ENCODE measurements at places on chromosomes 6 and 20.

- DNase-seq, result peak; percentile 62
These were observed 295.4 kb downstream of the TFAP2C start for GRCh38 chr20:56924292-56925081.

GRCh38 chr6:147078602-147079001 lies 125.6 kb upstream of the STXBP5 start:
- no peak for DNase-seq

- DNase-seq, result no peak
These were observed 88.1 kb upstream of the IYD start for GRCh38 chr6:150280703-150281102.

DNA sequence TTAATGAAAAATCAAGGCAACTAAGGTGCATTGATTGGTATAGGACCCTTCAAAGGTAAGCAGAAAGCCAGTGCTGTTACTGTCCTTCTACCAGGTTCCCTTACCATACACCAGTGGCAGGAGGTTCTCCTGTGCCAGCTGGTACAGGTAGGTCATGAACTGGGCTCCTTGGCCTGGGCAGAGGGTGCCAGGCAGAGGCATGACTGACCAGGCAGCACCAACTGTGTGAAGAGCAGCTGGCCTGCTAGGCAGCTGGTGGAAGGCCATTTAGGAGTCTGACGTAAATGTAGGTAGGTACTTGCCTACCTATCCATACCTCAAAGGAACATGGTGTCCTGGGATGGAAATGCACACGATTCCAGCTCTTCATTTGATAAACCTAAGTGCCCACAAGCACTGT lies 23.3 kb downstream of the PCNA start:
- no peak for DNase-seq

DNA sequence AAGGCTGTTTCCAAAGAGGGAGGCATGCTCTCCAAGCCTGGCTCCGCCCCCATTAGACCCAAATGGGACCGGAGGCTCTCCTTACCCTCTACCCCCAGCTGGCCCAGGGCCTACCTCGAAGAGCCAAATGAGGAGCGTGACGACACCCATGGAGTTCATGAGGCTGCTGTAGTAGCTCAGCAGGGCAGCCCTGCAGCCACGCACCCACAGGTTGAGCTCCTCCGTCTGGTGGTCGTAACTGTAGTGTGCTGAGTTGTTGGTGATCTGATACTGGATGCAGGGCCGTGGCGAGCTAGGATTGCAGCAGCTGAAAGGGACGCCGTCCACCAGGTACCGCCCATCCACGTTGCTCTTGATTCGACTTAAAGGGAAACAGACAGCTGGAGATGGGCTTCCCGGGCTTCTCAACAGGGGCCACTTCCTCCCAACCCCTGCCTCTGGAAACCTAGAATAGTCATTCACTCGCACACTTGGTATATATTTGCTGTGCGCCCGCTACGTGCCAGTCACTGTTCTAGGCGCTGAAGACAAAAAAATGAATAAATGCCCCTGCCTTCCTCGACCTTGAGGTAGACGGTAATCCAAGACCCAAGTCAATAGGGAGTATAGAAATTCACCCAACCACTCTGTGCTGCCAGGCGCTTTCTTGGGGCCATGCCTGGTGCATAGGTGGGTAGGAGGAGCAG lies 18.0 kb downstream of the PRPH2 start:
- no peak for DNase-seq

DNA sequence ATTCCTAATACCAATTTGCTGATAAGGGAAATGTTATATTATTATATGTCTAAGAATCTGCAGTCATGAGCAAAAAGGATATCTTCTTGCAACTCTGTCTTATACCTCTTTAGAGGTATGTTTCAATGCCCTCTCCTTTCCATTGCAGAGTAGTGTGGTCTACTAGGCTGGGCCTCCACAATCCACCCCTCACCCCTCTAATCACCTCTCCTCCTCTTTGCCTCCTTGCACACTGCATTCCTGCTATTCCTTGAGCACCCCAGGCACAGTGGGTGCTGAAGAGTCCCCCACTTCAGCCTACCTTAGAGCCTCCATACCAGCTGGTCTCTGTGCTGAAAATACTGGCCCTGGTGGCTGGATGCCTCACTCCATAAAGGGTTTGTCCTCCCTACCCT lies 26.9 kb downstream of the ARMC2 start:
- DNase-seq, result no peak

GRCh38 chr6:29399525-29399924 lies 4.1 kb downstream of the OR12D2 start:
- no peak for DNase-seq

DNA sequence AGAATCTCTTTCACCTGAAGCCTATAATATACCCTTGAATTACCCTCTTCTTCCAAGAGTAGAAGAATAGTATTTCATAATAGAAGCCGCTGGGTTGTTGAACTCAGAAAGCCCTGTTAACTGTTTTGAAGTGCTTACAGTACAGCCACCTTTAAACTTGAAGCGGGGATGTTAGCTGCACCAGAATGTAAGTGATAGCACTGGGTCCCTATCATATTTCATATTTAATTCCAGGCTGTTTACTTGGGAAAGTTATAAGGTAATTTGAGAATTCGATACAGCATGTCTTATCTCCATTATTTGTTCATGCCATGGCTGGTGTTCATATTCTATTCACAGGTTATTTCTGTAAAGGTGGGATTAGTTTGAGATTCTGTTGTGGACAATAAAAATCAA lies 63.5 kb upstream of the VSTM2L start:
- DNase-seq, result no peak

DNA sequence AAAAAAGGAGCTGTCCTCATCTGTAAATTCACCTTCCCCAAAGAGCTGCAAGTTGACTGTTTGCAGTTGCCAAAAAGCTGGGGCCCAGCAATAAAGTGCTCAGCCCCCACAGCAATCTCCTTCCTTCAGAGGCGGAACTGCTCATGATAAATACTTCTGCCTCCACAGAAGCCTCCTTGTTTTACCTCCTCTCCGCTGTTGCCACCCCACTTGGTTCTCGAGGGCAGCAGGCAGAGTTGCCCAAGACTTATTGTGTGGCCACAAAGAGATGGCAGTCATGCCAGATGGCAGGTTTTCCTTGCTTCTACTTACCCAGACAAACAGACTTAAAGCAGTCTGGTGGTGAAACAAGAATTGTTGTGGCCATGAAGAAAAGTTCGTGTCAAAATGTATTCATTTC lies 66.3 kb downstream of the SLX4IP start:
- DNase-seq, result peak; percentile 63

- DNase-seq, result no peak
These were observed 90.7 kb upstream of the POPDC3 start for GRCh38 chr6:105270511-105270910.

- DNase-seq, result peak; percentile 18
These were observed 931 bp downstream of the UFL1 start for GRCh38 chr6:96522465-96523009.

GRCh38 chr6:156280065-156280464 lies 497.1 kb upstream of the ARID1B start:
- DNase-seq, result no peak

- no peak for DNase-seq
These were observed 16.8 kb downstream of the VEGFA start for GRCh38 chr6:43786664-43787329.

DNA sequence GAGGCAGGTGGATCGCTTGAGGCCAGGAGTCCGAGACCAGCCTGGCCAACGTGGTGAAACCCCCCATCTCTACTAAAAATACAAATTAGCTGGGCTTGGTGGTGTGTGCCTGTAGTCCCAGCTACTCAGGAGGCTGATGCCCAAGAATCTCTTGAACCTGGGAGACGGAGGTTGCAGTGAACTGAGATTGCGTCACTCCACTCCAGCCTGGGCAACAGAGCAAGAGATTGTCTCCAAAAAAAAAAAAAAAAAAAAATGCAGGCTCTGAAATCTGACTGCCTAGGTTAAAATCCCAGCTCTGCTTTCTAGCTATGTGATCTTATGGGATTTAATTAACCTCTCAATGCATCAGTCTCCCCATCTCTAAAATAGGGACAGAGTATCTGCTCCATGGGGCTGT lies 3.3 kb upstream of the TMEM217 start:
- no peak for DNase-seq

- peak; percentile 65 for DNase-seq
These were observed 68.6 kb upstream of the CCN6 start for GRCh38 chr6:111985202-111985731.

- no peak for DNase-seq
These were observed 61.4 kb downstream of the SLX4IP start for GRCh38 chr20:10496465-10496864.

DNA sequence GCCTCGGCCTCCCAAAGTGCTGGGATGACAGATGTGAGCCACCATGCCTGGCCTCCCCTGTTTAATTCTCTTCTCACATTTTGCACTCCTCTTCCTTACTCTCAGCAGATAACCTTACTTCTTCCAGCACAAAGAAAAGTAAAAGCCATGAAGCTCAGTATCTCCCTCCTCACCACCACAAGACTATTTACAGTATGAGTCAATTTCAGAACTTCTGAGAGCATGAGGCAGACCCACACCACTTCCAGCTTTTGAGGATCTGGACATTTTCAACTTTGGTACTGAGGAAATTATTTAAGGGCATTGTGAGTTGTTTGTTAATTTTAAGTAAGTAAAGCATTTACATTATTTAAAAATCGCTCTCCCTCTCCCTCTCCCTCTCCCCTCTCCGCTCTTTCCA lies 8.0 kb upstream of the SNX3 start:
- DNase-seq, result no peak

GRCh38 chr6:108955329-108955949 lies 107.2 kb downstream of the ARMC2 start:
- DNase-seq, result no peak

GRCh38 chr20:56433880-56434255 lies 21.8 kb downstream of the CASS4 start:
- DNase-seq, result no peak

DNA sequence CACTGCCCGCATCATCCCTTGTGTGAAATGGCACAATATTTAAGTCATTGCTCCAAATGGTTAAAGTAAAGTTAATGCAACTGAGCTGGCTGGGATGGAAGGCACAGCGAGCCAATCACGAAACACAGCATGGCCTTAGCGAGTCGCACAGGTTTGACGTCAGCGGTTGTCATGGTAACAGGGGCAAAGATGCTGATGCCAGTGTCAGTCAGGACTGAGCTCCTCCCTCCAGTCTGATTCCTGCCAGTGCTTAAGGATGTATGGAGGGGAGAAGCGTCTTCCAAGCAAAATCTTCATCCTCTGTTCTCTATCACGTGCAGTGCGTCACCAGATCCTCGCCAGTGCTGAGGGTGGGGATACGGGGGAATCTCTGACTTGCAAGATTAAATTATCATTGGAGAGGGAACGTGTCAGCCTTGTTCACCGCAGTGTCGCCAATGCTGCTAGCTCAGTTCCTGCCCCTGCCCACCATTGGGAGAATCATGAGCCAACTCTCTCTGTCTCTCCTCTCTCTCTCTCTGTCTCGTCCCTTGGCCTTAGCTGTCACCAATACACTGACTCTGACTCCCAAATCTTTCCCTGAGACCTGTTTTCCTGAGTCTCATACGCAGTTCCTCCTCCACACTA lies 24.5 kb downstream of the TSPYL4 start:
- peak; percentile 87 for DNase-seq

GRCh38 chr6:112289038-112289566 lies 34.7 kb upstream of the LAMA4 start:
- DNase-seq, result no peak

GRCh38 chr6:109117346-109118035 lies 22.2 kb downstream of the CEP57L1 start:
- no peak for DNase-seq

DNA sequence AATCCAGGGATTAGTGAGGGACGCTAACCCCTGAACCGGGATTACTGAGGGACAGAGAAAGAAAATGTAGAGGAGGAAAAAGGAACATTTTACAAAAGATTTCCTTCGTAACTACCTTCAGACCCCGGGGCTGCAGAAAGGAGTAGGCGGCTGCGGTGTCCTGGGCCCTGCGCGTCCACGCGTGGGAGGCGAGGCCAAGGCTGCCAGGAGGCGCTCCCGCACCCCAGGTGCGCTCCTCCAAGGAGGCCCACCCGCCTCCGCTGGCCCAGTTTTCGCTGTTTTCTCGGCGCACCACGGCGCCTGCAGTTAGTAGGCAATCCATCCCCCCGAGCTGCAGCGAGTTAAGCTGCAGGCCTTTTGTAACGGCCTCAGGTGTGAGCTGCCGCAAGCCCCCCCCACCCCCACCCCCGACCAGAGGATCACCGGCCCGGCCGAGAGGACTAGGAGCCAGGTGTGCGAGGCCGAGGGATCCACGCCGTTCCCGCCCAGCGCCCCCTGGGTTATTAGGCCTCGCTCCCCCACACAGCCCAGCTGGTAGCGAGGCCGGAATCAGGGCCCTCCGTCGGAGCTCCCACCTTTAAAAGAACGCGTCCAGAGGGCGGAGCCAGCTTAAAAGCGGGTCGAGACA lies 380.3 kb upstream of the ARID1B start:
- no peak for DNase-seq

- no peak for DNase-seq
These were observed 223.3 kb downstream of the BMP7 start for GRCh38 chr20:57043091-57043490.

GRCh38 chr6:63565727-63566596 lies 6.3 kb upstream of the LOC128125822 start:
- no peak for DNase-seq

GRCh38 chr6:158620963-158621693 lies 23.4 kb downstream of the DYNLT1 start:
- no peak for DNase-seq

DNA sequence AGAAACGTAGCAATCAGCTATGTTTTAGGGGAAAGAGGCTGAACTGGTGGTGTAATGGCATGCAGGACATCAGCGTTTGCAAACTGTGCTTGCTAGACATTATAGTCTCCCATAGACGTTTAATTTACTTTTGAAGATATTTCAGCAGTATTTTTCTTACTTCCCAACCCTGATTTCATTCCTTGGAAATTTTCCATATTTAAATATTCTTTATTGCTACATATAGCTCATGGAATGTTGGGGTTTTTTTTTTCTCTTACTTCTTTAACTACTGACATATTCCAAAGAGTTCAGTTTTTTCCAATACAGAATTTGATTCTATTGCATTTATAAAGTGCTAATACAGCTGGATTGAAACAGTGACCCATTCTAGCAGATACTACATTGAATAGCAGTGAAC lies 694.4 kb upstream of the CITED2 start:
- DNase-seq, result no peak

- DNase-seq, result no peak
These were observed 229.8 kb downstream of the FRK start for GRCh38 chr6:115830895-115831294.

GRCh38 chr20:52768694-52769093 lies 203.5 kb upstream of the TSHZ2 start:
- no peak for DNase-seq

DNA sequence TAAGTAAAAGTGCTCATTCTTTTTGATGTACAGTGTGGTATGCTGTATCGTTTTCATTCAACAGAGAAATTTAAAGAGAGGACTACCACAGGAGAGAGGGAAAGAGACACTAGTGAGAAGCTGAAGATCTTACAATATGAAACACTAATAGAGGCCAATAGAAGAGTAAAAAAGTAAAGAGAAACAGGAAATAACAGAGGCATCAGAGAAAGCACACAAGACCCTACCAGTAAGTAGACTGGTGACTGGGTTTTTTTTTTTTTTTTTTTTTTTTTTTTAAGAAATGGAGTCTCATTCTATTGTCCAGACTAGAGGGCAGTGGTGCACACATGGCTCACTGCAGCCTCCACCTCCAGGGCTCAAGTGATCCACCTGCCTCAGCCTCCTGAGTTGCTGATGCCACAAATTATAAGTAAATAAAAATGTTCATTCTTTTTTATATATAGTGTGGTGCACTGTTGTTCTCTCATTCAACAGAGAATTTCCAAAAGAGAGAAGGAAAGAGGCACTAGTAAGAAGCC lies 18.8 kb downstream of the ELOVL4 start:
- DNase-seq, result no peak
